ENCODE measurements at places on chromosomes 3 and 15.
A peak's percentile ranks its signal among the peaks of the same experiment; 100 is the strongest.

- DNase-seq = no peak
Observed at GRCh38 chr15:96234109-96234892, 96.2 kb upstream of the NR2F2 start.

DNA sequence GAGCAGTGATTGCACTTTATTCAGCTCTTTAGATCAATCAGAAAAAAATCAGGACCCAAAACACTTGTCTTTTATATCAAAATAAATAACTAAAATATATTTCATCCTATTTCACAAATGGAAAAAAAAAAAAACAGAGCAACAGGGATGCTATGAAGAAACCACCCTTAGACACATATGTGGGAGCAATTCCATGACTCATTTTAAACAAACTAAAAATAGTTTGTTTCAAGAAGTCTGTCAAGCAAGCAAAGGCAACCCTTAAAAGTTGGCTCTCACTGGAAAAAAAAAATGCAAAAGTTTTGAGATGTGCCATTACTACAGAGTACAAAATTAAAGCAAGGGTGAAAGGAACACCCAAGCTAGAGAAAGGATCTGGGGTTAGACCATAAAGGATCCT lies 5.7 kb downstream of the ATP13A3 start:
- DNase-seq = peak; percentile 22

DNA sequence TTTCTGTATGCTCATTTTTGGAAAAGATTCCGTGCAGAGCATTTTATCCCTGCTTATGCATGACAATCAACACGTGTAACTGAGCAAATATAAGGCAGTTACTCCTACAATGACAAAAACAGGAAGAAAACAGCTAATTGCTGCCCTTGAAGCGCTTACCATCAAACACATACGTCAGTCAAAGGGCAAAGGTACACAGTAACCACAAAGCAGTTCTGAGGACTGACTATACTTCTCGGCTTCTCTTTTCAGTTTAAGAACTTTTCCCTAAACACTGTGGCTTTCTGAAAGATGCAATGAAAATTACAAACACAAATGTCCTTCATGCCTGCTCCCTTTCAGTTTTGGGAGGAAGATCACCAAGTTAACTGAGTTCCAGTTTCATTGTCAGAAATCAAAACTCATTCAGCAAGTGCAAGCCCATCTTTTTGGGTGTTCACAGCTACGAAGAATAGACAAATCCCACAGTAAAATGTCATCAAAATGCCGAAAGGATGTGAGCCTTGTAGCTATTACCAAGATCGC lies 602.8 kb downstream of the FOXP1 start:
- DNase-seq = no peak

GRCh38 chr3:177351206-177351605 lies 153.9 kb upstream of the TBL1XR1 start:
- DNase-seq = no peak

DNA sequence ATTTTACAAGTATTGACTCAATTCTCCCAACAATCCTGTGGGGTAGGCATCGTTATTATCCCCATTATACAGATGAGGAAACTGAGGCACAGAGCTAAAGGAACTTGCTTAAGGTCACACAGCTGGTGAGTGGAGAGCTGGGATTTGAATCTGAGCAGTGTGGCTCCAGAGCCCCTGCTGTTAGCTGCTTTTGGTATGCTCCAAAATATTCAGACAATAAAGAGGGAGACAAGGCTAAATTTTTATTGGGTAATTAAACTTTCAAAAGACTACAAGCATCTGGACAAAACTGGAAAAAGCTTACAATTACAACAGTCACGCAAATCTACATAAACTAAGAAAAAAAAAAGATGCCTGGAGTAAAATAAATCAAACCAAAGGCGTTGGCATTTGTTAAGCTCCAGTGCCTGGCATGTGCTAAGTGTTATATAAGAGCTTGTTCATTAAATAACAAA lies 27.7 kb downstream of the CCDC13 start:
- DNase-seq = no peak

DNA sequence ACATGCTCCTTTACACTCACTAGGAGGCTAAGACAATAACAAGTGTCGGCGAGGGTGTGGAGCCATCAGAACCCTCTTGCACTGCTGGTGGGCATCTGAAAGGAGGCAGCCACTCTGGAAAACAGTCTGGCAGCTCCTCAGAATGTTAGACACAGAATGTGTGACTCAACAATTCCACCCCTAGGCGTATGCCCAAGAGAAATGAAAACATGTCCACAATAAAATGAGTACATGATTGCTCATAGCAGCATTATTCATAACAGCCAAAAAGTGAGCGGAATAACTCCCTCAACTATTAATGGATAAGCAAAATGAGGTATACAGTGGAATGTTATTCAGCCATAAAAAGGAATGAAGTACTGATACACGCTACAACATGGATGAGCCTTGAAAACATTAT lies 57.8 kb downstream of the WNT7A start:
- no peak for DNase-seq

DNA sequence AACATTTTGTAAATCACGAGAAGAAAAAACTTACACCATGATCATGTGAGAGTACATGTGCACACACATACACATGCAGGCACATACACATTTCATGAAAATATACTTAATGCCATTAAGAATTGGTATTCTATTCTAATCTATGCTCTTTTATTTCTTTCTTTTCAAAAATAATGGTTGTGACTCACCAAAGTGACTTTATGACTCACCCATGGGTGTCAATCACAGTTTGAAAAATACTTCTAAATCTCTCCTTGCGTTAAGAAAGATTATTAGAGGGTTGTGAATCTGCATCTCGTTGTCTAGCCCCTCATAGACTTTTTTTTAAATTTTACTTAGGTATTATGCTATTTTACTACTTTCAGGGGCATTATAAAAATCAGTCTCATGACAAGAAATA lies 254.2 kb downstream of the TUSC7 start:
- no peak for DNase-seq

GRCh38 chr3:113654310-113654709 lies 42.1 kb downstream of the USF3 start:
- DNase-seq = no peak

DNA sequence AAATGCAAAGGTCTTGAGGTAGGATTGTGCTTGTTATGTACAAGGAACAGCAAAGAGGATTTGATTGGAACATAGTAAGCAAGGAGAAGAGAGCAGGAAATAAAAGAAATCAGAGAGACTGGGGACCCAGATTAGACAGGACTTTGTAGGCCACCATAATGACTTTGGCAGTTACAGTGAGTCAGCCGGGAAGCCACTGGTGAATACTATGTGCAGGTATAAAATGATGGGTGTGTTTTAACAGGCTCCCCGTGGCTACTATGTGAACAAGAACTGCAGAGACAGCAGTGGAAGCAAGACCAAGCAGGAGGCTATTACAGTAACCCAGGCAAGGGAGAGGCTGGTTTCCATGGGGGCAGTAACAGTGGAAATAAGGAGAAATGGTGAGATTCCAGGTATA lies 55.2 kb downstream of the NPTN start:
- no peak for DNase-seq

DNA sequence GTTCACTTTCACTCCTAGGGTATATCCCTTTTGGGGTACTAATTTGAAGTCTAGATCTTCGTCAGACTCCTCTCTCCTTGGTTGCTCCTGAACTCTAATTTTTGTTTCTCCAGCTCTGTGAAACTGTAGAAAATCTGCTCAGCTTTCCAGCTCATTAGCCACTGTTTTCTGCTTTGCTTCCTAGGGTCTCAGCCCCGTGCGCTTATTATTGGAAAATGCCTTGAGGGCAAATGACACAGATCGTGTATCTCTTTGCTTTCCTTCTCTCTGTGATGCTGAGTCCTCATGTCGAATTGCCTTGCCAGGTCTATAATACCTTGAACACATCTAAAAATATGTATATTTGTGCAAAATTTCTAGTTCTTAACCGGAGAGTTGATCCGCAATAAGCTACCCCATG lies 731.1 kb downstream of the EDEM1 start:
- DNase-seq = no peak

GRCh38 chr3:113535898-113536297 lies 3.5 kb downstream of the SIDT1 start:
- DNase-seq = no peak

- no peak for DNase-seq
Observed at GRCh38 chr15:36996121-36996520, 104.2 kb downstream of the MEIS2 start.

DNA sequence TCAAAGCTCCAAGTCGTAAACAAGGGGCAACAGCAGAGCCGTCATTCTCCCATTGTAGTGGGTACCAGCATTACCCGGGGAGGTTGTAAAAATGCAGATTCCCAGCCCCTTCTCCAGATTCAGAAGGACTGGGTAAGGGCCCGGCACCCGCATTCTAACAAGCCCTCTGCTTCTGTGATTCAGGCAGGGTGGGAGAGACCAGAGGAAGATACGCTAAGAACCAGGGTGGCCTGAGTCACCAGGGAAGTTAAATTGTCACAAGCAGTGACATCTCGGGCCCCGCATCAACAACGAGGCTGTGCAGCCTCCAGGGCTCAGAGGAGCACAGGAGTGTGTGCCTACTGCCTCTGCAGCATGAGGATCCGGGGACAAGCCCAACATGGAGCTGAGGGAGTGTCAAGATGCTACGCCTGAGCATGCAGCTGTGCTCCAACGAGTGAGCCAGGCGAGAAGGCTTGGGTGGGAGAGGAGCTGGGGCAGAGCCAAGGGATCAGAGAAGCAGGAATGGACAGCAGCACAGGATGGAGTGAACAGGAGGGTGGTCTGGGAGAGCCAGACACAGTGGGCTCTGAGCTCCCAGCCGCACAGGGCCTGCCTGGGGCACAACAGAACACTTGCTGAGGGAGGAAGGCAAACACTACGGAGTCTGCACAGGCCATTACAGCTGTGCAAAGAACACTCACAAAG lies 68.5 kb downstream of the CPN2 start:
- no peak for DNase-seq

- no peak for DNase-seq
Observed at GRCh38 chr3:50950591-50950990, 275.9 kb downstream of the DOCK3 start.

DNA sequence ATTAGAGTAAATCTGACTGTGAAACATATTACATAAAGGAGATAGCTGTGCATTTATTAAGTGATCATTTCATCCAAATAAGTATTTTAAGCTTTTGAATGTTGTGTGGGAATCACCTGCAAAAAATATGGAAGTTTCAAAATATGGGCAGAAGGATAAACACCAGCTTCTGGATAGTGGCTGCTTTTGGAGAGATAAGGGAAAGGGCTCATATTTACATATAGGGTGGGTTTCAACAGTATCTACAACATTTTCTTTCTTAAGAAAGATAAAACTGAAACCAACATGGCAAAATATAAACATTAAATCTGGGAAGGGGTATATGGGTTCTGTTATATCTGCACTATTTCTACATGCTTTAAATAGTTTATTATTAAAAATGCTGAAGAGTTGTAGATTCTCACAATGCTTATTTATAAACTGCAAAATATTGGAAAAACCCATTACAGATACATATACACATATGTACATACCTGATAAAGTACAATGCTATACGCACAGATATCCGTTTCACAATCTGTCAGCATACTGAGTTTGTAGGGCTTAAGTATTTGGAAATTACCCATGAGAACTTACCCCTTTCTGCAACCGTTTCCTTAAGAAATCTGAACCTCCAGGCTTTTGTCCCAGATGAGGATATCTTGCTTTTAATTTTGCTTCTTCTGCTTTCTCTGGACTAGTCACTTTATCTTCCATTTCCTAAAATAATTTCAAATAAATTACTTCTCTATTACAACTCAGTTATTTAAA lies 12.1 kb downstream of the ARPP19 start:
- DNase-seq = no peak

DNA sequence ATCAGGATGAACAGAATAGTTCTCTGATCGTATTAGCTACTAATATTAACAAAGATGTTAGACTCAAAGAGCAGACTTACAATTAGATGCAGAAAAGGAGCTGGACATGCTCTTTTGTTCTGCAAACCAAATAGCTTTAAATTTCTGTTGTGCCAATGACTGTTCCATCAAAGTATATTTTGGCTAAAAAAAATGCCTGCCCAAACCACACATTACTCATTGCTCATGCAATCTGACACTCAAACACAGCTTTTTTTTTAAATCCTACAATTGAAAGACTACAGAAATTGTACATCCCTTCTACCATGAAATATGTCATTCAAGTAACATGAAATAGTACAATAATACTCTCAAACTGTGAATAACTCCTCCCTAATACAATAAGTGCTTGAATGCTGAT lies 48.6 kb downstream of the SHOX2 start:
- no peak for DNase-seq

DNA sequence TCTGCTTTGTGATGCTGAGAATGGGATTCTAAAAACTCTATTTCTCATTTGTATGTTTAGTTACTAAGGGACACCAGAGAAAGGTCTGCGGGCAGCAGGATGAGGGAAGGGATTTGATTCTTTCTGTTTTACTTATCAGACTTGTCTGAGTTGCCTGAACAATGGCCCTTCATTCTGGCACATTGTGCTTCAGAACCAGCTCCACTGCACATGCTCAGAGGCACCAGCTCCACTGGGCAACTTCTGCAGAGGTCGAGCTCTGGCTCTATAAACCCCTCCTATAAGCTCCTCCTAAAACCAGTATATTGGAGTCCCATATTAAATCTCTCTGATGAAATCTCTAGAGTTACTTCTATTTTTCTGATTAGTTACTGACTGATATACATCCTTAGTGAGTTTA lies 453.2 kb upstream of the CDIN1 start:
- no peak for DNase-seq

DNA sequence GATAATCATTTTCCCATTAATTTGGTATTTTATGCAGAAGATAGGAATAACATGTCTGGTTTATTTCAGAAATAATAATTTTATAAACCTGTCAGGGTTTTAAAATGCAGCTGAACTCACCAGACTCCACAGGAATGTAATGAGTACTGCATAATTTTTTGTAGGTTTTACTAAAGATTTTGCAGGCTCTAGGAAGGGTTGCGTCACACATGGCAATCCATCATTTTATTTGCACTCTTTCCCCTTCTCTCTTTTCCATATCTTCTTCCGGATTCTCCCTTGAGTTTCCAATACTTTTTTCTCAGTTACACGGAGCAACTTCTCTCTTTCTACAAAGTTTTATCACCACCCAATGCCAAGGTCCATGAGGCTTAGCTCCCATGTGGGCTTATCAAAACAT lies 234.7 kb downstream of the NFKBIZ start:
- DNase-seq = no peak

GRCh38 chr3:94082391-94082937 lies 19.6 kb downstream of the NSUN3 start:
- DNase-seq = no peak
